Fibroblast of skin of left quadriceps (primary cell): ENCODE measurements at places on chromosomes 3 and 15.

GRCh38 chr3:70621451-70621850, 309.0 kb upstream of the MDFIC2 start:
- DNase-seq, result no peak

DNA sequence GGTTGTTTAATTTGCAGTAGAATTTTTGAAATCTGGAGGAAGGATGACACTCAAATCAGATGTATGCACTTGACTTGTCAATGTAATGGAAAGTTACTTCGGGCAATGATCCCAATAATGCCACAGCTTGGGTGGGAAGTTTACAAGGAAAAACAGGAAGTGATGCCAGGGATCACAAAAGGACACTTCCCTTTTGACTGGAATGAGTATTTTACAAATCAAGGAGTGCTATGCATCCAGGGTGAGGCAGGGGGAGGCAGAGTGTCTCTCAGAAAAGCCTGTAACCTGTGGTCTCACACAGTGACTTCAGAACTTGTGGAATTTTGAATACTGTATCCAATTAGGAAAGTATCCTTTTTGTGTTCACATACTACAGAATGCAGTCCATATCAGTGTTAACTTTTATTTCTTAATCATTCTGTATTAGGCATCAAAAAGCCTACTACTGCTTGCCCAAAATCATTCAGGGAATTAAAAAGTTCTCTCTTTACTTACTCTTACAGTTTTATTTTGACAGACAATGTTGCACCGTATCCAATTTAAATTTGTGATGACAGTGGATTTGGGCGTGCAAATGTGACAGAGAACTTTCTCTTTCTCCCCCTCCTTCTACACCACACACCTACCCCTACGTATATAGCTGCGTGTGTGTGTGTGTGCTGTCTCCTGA, 445.1 kb downstream of the MECOM start:
- DNase-seq, result peak; percentile 46

DNA sequence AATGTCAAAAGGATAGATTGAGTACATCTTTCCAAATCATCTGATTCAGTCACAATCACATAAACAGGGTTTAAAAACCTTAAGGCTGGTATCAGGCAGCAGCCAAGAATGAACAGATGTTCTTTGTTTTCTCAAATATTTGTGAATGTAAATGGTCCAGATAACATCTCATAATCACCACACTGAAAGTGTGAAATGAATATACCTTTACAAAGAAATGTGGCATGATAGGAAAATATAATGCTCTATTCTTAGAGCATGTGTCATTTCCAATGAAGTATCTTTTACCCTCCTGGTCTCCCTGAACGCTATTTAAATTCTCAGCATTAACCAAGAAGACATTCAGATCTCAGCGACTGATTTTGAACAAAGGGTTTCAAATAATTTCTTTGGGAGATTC, 8.8 kb upstream of the ACTC1 start:
- DNase-seq, result no peak

DNA sequence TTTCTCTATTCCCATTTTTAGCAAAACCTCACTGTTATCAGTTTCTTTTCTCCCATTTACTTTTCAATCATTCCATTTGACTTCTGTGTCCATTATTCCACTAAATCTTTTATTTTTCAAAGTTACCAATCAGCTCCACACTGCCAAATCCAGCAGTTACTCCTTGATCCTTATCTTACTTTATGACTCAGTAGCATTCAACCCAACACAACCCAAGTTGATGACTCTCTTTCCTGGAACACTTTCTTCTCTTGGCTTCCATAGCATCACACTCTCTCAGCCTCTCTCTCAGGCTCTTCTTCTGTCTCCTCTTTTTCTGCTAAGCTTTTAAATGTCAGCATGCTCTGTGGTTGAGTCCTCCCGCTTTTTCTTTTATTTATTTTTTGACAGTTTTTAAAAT, 36.3 kb downstream of the RASGRP1 start:
- DNase-seq, result no peak

GRCh38 chr3:110254591-110254990, 817.0 kb upstream of the NECTIN3 start:
- no peak for DNase-seq

GRCh38 chr3:114624571-114625181, 330.8 kb downstream of the TIGIT start:
- peak; percentile 62 for DNase-seq

DNA sequence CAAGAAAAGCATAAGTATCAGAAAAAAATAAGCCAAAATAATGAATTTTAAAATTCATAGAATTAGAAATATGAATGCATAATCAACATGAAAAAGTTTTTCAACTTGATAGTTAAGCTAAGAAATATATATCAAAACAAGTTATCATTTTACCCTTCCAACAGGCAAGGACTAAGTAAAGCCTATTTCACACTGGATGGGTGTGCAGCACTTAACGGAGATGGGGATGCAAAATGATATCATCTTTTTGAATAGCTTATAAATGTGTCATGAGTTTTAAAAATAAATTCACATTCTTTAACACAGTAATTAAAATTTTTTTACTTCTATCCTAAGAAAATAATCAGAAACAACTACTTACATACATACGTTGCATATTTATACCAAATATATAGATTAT, 20.9 kb downstream of the PIK3R4 start:
- no peak for DNase-seq

DNA sequence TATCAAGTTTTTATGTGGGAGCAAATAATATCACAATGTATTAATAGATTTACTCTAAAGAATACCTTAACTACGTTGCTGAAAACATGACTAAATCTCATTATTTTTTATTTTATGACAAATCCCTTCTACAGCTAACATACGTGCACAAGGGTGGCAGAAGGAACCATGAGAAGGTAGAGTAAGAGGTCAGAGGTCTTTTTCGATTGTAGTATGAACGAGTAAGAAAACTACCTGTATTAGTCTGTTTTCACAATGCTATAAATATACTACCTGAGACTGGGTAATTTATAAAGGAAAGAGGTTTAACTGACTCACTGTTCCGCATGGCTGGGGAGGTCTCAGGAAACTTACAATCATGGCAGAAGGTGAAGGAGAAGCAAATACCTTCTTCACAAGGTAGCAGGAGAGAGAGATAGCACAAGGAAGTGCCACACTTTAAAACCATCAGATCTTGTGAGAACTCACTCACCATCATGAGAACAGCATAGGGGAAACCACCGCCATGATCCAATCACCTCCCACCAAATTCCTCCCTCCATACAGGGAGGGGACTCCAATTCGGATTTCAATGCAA, 95.3 kb downstream of the SUCLG2 start:
- DNase-seq, result no peak

GRCh38 chr15:63274427-63274826, 3.0 kb upstream of the APH1B start:
- DNase-seq, result no peak

DNA sequence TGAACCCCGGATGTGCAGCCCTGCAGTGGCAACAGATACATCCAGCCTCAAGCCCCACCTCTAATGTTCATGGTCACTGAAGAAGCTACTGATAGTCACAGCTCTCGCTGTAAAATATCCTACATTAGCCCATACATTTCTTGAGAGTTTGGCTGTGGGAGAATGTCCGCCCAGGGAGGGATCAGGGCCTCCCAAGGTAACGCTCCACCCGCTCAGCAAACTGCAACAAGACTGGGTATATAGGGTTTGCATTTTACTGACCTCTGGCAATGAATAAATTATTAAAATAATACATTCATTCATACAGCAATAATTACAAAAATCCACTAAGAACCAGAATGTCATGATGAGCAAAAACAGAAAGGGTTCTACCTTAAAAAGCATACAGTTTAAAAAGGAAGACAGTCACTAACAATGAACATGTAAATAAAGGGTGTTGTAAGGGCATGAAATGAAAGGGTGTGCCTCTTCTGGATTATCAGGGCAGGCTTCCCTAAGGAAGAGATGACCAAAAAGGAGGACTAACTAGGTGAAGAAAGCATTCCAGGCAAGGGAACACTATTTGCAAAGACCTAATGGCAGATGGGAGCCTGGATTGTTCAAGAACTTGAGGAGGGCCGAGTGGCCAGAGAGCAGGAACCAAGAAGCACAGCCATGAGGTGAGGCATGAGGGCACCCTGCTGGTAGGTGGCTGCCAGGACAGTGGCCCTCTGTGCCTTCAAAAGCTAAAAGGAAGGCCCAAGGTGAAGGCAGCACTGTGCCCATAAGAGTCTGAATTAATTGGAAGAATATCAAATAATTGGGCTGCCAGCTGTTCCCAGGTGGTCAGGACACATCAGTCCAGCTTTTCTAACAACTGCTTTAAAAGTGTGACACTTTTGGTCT, 28.1 kb upstream of the CTDSPL start:
- DNase-seq, result no peak

DNA sequence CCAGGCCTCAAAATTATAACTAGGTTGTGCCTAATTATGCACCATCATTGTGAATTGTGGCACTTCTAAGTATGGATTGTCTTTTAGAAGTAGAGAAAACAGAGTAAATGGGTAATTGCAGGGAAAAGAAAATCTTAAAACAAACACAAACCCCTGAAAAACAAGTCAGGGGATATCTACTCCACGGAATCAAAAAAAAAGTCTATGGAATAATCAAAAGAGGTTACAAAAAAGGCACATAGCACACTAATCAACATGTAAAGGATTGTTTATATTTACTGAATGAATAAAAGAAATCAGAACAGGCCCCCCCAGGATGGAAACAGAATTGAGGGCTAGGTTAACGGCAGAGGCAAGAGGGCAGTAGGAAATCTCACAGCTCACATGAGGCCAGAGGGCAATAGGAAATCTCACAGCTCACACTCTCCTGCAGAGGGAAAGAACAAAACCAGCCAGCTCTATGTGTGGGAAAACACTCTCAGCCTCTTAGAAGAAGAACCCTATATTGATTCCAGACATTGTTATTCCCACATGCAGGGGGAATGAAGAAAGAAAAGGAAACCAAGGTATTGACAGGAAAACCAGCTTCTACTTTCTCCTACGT, 72.7 kb upstream of the FNDC3B start:
- no peak for DNase-seq

GRCh38 chr15:99014803-99015697, 7.5 kb upstream of the PGPEP1L start:
- peak; percentile 18 for DNase-seq

- no peak for DNase-seq
These were observed 97.6 kb upstream of the CNTN3 start for GRCh38 chr3:74711913-74712512.

GRCh38 chr3:58496206-58496857, 4.4 kb downstream of the KCTD6 start:
- no peak for DNase-seq

DNA sequence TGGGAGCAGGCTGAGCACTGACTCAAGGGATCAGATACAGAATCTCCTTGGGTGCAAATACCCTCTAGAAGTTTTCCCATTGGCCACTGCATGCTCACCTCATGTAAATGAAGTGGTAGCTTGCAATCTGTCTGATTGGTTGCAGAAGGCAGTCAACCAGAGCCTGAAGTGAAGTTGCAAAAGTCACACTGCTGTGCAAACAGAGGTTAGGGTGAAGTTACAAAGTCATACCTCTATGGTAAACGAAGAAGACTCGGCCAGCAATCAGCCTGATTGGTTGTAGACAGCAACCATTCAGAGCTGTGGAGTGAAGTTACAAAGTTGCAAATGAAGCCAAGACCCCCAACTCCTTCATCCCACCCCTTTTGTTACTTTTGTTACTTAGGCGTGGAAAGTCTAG, 27.1 kb downstream of the STARD9 start:
- DNase-seq, result no peak

DNA sequence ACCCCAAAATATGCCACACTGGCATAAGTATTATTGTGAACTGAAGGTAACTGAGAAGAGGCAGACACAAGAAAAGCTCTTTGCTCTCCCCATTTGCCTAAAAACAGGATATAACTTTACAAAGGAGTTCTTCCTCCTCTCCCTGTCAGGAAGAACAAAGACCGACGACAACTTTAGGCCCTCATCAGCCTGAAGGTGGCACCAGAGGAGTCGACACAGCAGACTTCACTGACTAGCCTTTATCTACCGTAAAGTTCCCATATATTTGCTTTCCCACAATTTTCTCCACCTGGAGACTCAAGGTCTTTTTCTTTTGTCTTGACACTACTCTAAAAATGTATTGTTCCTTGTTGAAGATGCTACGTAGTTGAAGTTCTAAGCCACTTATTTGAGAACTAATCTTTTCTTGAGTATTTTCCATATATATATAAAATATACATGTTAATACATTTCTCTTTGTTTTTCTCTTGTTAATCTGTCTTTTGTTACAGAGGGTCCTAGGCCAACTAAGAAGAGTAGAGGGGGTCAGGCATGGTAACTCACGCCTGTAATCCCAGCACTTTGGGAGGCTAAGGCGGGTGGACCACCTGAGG, 16.2 kb upstream of the XIRP1 start:
- peak; percentile 20 for DNase-seq

DNA sequence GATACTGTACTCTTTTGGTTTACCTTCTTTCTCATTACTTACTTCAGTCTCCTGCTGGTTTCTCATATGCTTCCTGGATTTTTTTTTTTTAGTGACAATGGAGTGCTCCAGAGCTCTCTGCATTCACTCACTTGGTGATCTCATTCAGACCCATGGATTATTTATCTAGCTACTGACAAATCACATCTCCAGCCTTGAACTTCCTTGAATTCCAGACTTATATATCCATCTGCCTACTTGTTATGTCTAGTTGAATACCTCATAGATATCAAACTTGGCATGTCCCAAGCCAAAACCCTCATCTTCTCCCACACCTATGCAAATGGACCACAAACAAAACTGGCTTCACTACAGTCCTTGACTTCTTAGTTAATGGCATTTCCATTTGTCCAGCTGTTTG, 234.7 kb upstream of the ZPLD1 start:
- no peak for DNase-seq

- no peak for DNase-seq
These were observed 293.2 kb downstream of the FOXP1 start for GRCh38 chr3:71290301-71290700.

GRCh38 chr15:92328207-92328606, 65.5 kb upstream of the ST8SIA2 start:
- no peak for DNase-seq

DNA sequence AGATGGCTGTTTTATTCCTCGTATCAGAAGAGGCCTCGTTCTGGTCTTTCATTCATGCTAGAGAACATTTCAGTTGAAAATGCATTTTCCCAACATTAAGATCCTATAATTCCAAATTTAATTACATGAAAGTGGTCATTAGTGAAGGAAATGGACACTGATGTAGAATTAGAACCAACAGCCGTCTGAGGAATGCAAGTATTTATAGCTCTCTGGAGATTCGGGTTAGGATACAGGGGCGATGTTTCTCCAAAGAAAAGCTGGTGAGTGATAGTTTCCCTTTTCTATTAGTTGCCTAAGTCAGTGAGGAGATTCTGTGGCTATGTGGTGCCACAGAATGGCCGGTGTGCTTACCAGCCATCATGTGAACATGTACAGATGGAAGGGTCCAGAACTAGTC, 109.0 kb upstream of the IL12A start:
- no peak for DNase-seq

DNA sequence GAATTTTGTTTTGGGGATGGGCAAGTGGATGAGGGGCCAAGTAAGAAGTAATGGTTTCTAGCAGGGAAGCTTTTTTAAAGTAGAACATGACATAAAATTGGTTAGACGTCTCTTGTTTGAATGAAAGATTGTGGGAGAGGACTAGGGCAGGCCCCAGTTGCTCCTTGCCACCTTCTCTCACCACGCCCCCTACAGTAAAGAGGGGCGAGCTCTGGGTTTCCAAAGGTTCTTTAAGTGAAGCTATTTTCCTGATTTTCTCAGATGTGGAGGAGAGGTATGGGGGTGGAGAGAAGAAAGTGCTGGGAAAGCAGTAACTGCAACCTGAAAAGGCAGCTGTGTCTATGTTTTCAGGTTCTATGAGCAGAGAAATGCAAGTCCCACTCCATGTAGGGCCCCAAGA, 32.6 kb upstream of the SKIL start:
- no peak for DNase-seq
